ENCODE measurements at places on chromosomes 11 and 22. TPM values are rescaled to one million over a fixed set of nuclear protein-coding genes. Genes with fewer than 3 reads are reported as not detected.

Gene CALCA
- 0.57 TPM for total RNA-seq

Gene DEFB131B
- total RNA-seq: not detected

Gene OR4X2
- total RNA-seq: not detected

Gene CYB5R2
- total RNA-seq: 9.7 TPM

Gene NAALADL1
- total RNA-seq: 4.3 TPM

Gene TMEM191B
- total RNA-seq: 2.2 TPM

Gene ART1
- not detected for total RNA-seq

Gene NXPE2
- not detected for total RNA-seq

Gene MS4A6E
- total RNA-seq: not detected

Gene PDXP
- total RNA-seq: 17.7 TPM

Gene CERK
- total RNA-seq: 59.2 TPM

Gene DBX1
- not detected for total RNA-seq

Gene P2RX6
- 0.57 TPM for total RNA-seq

Gene RTN4R
- total RNA-seq: 36.0 TPM

Gene NPTXR
- 4.7 TPM for total RNA-seq

Gene SFI1
- total RNA-seq: 66.3 TPM

Gene UBQLNL
- 0.79 TPM for total RNA-seq

Gene ACRV1
- 0.55 TPM for total RNA-seq

Gene HBE1
- total RNA-seq: not detected

Gene OR4A16
- total RNA-seq: not detected

Gene SPTBN2
- 55.0 TPM for total RNA-seq

Gene PDE3B
- total RNA-seq: 29.7 TPM

Gene SYT12
- 0.20 TPM for total RNA-seq

Gene CPT1A
- 5.7 TPM for total RNA-seq

Gene C11orf71
- 8.5 TPM for total RNA-seq

Gene KREMEN1
- total RNA-seq: 10.5 TPM

Gene TRPC6
- 0.05 TPM for total RNA-seq

Gene NCF4
- not detected for total RNA-seq

Gene EMID1
- 18.9 TPM for total RNA-seq

Gene PLEKHB1
- total RNA-seq: 117 TPM

Gene CASP12
- total RNA-seq: not detected

Gene EHF
- 18.6 TPM for total RNA-seq

Gene SHANK2
- total RNA-seq: 97.8 TPM

Gene PLA2G3
- 2.6 TPM for total RNA-seq

Gene APOBEC3H
- total RNA-seq: not detected

Gene SYCE3
- not detected for total RNA-seq

Gene LRRN4CL
- 0.65 TPM for total RNA-seq

Gene TLCD5
- 8.9 TPM for total RNA-seq
